HFFc6 (cell line): ENCODE measurements at places on chromosomes 7 and 10. TPM values are rescaled to one million over a fixed set of nuclear protein-coding genes. Genes with fewer than 3 reads are reported as not detected.

GRCh38 chr7:1532456-1533254, 2.2 kb downstream of the MAFK start:
- peak; percentile 89 for DNase-seq

GRCh38 chr10:83917537-83918506, 221.5 kb upstream of the GHITM start:
- DNase-seq, result no peak

The VSTM4 gene
- 0.03 to 0.25 TPM (median 0.24 TPM) in 3 replicates for total RNA-seq

DNA sequence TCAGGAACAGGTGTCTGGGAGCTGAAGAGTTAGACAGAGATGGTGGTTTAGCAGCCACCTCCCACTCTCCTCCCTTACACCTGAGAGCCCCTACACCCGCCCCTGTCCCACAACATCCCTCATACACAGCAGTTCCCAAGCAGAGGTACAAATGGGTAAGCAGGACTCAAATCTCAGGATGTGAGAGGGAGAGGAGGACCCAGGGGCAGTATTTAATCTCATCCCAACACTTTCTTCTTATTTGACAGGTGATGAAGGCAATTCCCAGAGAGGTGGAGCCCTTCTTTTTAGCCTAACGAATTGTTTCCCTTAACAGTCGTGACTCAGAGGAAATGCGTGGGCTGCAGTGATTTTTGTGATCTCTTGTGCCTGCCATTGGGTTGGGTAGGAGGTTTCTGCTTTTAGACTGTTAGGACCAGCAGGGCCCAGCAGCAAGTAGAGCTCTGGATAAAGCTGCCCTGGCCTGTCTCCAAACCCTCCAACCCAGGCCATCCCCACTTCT, 191.3 kb downstream of the HECW1 start:
- no peak for DNase-seq

GRCh38 chr10:112706577-112706976, 243.5 kb upstream of the TCF7L2 start:
- no peak for DNase-seq

- peak; percentile 38 for DNase-seq
These were observed 354.7 kb downstream of the HGF start for GRCh38 chr7:81415181-81415580.

The LBX1 gene
- total RNA-seq, result not detected in 3 replicates

The LIPN gene
- total RNA-seq, result not detected in 3 replicates

- no peak for DNase-seq
These were observed 41.9 kb downstream of the IQUB start for GRCh38 chr7:123492485-123492884.

- DNase-seq, result no peak
These were observed 212.7 kb upstream of the PHYHIPL start for GRCh38 chr10:58963723-58964124.

- DNase-seq, result no peak
These were observed 6.7 kb upstream of the SPAM1 start for GRCh38 chr7:123918309-123918708.

GRCh38 chr10:44035474-44036197, 349.3 kb downstream of the CXCL12 start:
- no peak for DNase-seq

GRCh38 chr10:7407368-7408290, 3.2 kb downstream of the SFMBT2 start:
- DNase-seq, result no peak

DNA sequence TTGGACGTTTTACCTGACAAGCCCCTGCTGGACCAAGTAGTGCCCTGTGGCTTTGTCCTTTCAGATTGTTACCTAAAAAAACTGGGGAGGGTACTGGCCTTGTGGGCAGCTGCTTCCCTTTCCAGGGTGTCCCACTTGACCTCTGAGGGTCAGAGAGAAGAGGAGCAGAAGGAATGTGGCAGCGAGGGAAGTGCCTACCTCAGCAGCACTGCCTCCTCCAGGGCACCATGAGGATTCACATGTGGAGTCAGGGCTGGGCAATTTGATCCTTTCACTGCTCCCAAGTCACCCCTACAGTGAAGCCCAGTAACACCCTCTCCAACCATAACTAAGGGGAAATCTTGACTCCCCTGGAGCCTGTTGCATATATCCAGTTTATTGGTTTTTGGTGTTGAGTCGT, 64.6 kb downstream of the ITGB1 start:
- DNase-seq, result no peak

The CRHR2 gene
- not detected in 3 replicates for total RNA-seq

- DNase-seq, result peak; percentile 36
These were observed 2.8 kb downstream of the ASIC3 start for GRCh38 chr7:151051108-151051507.

- DNase-seq, result no peak
These were observed 498.1 kb downstream of the PLXNA4 start for GRCh38 chr7:132077971-132078685.

DNA sequence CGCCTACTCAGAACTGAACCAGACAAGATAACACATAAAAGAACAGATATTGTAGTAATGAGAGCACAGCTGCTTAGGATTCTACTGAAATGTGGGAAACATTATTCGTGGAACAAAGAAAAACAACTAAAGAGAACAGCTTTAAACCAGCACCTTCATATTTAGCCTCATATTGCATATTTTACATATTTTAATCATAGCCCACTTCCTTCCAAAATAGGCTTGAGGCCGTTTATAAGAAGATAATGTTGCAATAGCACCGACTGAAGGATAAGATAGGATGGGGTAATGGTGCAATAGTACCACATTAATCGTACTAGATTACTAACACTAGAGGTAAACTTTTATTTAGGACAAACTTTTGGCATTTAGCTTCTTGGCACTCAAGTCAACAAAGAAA, 71.3 kb downstream of the KCND2 start:
- DNase-seq, result no peak

GRCh38 chr7:127766831-127767459, 115.0 kb downstream of the SND1 start:
- no peak for DNase-seq

DNA sequence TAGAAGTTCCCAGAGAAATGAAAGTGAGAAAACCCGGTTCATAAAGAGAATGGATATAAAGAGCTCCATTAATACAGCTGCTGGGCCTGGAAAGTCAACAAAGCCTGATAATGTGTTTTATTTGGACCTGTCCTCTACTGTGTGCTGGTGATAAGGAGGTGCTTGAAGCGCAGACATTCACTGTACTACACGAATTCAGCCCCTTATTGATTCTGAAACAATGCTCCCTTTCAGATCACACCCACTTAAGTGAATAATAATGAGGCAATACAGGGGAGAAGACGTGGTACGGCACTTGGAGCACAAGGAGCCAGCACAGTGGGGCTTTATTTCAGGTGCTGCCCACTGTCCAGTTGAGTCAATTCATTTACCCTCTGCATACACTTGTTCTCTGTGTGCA, 260.8 kb downstream of the FGFR2 start:
- DNase-seq, result no peak

GRCh38 chr7:93551063-93551895, 23.2 kb downstream of the CALCR start:
- DNase-seq, result peak; percentile 45

DNA sequence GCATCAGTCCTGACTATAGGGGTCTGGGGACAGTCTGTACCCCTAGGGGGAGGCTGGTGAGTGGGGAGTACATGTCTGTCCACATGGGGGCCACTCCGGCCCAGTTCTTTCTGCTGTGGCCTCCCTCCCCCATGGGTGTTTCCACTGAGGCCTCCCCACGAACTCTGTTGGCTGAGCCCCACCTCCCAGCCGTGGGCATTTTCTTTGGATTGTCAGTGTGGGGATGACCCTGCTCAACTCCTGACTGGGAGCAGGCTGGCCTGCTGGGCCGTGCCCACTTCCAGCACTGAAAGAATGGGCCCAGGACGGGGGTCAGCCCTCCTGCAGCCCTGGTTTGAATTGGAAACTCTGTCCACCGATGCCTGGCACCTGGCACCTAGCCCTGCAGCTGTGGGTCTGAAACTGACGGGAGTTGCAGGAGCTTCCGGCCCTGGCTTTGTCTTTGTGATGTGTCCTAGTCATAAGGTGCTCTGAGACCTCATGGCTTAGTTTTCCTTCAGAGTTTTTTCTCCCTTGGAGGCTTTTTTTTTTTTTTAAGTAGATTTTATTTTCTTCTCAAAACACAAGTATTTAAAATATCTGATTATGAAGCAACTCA, 46.5 kb downstream of the LHPP start:
- DNase-seq, result no peak

- no peak for DNase-seq
These were observed 23.6 kb upstream of the PRSS37 start for GRCh38 chr7:141864765-141865447.
